Left ventricle myocardium inferior (tissue), 1 donor: ENCODE measurements at places on chromosomes 3 and 15.
A peak's percentile ranks its signal among the peaks of the same experiment; 100 is the strongest.

DNA sequence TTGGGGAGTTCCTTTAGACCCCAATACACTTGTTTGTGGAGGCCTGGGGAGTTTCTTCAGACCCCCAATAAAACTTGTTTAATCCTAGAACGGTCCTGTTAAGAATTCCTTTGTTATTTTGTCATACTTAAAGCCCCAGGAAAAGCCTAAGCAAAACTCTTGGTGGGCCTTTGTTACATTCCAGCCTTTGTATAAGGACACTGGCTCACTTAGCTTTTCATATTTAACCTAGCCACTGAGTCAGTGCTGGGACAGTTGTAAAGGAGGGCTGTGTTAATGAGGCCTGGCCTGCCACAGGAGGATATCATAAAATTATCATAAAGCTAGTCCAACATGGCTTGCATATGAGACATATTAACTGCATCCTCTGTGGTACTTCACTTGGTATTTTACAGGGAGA, 760.1 kb downstream of the ZNF385D start:
- no peak overlapping the region for H3K27ac ChIP-seq
- DNase-seq = no peak
- no peaks in the 10 kb centered on the region for H3K4me1 ChIP-seq
- no peaks in the 10 kb centered on the region for H3K36me3 ChIP-seq

DNA sequence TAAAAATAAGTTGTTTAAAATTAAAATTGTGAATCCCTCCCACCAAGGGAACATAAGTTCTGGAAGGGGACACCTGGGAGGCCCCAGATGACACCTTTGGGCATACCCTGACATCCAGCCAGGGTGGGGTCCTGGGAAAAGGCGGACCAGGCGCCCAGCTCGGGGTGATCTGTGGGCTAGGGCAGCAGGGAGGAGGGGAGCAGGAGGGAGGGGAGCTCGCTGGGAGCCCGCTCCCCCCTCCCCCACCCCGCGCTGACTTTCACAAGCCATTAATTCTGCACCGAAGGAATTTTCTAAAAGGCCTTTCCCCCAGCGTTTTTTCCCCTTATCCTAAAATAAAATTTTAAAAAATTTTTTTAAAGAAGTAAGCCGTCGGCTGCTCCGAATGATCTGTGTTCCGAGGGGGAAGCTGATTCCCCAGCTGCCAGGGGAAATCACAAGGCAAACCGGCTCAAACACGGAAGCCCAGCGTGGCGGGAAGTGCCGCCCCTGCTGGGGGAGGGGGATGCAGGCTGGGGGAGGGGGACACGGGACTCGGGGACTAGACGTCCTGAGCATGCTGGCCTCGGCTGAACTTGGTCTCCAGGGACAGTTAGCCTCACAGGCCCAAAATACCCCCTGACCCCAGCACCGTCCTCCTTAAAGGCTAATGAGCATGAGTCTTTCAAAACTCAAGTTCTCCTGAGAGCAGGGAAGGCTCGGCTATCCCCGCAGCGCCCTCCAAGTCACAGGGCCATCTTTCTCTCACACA, 13.9 kb downstream of the PLXND1 start:
- no peaks in the 10 kb centered on the region for H3K27me3 ChIP-seq
- peaks cover 8% of the 10 kb centered on the region for H3K36me3 ChIP-seq
- H3K4me1 ChIP-seq = peaks cover 98% of the 10 kb centered on the region
- H3K4me3 ChIP-seq = peak overlapping the region; percentile 49
- DNase-seq = peak; percentile 85

DNA sequence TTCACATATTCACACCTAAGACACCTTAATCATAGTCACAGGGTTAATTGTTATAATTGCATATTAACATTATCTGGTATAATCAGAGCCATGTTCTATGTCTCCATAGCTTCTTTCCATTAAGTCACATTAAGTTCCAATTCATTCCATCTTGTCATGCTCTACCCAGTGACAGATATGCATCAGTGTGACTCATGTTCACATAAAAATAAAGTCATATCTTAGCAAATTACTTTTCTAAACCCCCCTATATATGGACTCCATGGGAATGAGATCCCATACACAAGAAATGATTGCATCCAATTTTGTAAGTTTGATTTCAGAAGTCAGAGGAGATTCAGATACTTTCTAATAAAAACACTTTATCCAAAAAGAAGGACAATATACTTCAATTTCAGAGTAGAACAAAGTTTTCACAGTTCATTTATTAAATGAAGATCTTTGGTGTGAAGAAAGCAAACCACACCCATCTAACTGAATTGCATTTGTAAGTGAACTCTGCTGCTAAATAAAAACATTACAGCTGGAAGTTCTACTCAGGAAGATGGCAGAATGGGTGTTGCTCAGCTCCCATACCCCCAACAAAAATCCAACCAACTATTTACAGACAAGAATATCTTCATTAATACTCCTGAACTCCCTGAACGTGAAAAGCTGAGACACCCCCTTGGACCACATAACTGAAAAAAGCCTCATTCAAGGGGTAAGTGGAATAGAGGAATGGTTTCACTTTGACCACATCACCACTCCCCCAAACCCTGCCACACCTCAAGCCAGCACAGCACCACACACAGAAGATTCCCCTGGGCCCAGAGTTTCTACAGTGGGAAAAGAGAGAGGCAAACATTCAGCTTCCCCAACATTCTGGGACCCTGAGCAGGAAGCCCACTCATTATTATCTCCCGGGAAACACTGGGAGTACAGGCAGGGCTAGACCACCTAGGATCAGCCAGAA, 27.6 kb downstream of the THBS1 start:
- no peak overlapping the region for H3K4me3 ChIP-seq
- H3K36me3 ChIP-seq = no peaks in the 10 kb centered on the region
- no peaks in the 10 kb centered on the region for H3K27me3 ChIP-seq
- peaks cover 9% of the 10 kb centered on the region for H3K4me1 ChIP-seq

GRCh38 chr3:168981396-168981795, 682.1 kb downstream of the MECOM start:
- no peak overlapping the region for H3K4me3 ChIP-seq
- no peak for DNase-seq
- no peak overlapping the region for H3K27ac ChIP-seq
- no peaks in the 10 kb centered on the region for H3K27me3 ChIP-seq
- H3K4me1 ChIP-seq = no peaks in the 10 kb centered on the region
- H3K36me3 ChIP-seq = no peaks in the 10 kb centered on the region

DNA sequence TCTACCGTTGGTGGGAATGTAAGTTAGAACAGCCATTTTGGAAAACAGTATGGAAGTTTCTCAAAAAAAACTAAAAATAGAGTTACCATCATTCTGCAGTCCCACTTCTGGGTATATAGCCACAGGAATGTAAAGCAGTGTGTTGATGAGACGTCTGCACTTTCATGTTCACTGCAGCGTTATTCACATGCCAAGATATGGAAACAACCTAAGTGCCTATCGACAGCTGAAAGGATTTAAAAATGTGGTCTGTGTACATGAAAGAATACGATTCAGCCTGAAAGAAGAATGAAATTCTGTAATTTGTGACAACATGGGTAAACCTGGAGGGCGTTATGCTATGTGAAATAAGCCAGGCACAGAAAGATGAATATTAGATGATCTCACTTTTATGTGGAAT, 157.7 kb downstream of the THSD4 start:
- H3K27me3 ChIP-seq = no peaks in the 10 kb centered on the region
- peaks cover 4% of the 10 kb centered on the region for H3K4me1 ChIP-seq
- H3K4me3 ChIP-seq = no peak overlapping the region
- H3K27ac ChIP-seq = peak overlapping the region; percentile 9
